ENCODE measurements at places on chromosomes 13 and 19.

- DNase-seq: no peak
Measured at GRCh38 chr19:13164343-13165161, 14.3 kb downstream of the IER2 start.

DNA sequence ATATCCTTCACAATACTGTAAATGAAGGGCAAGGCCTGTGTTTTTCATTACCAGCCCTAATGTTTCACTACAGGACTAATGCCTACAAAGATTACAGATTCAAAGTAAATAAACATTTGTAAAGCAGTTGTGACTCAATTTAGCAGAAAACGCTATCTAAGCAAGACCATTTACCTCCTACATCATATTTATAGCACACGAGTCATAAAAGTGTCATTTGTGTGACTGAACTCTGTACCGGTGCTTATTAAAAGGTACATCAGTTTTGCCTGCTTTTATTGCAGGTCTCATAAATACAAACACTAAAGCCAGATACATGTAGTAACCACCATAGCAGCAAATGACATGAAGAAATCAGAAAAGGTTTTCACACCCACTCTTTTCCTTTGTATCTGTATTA is 61.5 kb upstream of the SLC15A1 start:
- no peak for DNase-seq

GRCh38 chr13:33199289-33199850 is 86.2 kb downstream of the STARD13 start:
- no peak for DNase-seq

- peak; percentile 2 for DNase-seq
Measured at GRCh38 chr19:29084266-29084665, 128.7 kb downstream of the UQCRFS1 start.

DNA sequence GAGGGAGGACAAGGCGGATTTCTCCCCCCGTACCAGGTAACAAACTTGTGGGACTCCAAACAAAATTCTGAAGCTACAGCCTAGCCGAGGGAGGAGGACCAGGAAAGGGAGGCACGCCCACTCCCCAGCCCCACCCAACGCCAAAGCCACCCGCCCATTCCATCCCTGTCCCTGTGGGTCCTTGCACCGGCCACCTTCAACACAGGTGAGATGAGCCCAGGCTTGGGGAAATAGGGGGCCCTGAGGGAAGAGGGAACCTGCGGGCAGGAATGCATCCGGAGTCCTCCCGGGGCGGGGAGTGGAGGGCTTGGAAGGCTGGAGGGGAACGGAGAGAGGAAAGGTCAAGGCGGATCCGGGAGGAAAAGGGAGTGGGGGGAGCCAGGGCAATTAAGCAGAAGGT is at the start of gene BEST2:
BEST2 (plus strand) TSS at position 157 of the 400 bp plus-strand sequence. CDS start 802 bp downstream, outside the sequence.
- DNase-seq: no peak

GRCh38 chr13:97194479-97194878 is 27.7 kb upstream of the MBNL2 start:
- DNase-seq: peak; percentile 91

DNA sequence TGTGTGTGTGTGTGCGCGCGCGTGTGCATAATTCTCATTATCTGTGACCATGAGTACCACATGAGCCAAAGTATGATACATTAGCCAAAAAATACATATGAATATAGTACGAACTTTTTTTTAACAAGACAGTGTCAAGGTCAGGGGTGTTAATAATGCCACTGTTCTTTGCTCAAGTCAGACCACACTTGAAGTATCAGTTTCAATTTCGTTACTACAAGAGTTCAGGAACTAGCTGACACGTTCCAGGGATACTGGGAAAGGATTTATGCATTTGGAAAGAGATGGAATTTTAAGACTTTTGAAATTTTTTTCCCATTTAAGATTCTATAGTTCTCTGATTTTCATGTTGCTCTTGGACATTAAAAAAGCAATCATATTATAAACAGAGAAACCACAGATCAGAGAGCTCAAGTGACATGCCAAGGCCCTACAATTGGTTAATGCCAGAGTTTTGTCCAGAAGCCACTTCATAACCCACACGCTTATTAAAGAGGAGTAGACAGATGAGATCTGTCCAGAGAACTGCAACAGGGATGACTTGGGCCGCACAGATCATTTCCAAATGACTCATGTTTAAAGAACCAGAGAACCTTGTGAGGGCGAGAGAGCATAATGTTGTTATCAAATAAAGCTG is 718.8 kb upstream of the SGCG start:
- DNase-seq: no peak

DNA sequence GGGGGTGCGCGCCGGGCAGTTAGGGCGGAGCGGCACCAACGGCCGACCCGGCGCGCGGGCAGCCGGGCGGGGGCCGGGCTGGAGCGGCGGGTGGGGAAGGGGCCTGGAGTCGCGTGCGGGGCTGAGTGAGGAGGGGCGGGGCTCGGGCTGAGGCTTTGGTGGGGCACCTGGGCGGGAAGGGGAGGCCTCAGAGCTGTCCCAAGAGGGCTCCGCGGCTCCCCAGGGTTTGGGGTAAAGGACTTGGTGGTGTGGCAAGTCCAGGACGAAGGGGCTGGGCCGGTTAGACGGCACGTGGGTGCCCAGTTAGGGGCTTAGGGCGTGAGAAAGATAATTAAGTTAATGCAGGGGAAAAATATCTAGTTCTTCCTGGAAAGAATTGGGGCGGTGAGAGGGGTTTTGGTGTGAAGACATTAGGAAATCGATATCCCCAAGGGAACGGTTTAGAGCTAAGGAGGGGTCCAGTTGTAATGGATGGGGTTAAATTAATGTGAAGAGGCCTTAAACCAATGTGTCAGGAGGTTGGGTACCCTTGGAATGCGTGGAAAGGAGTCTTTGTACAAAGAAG is 496 bp downstream of the ZNF574 start:
- no peak for DNase-seq

DNA sequence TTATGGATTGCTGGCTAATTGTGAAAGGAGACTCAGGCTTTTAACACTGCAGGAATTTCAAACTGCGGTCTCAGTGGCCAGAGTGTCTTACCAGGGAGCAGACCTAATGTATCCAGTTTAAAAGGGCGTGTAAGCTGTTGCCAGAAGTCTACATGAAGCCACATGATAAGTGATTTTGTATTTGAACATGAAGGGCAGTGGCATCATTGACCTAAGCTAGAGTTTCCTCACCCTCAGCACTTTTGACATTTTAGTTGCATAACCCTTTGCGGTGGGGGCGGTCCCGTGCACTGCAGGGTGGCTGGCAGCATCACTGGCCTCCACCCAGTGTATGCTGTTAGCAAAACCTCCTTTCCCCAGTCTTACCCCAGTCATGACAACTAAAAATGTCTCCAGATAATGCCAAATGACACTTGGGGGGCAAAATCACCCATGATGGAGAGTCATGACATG is 23.7 kb upstream of the GPR18 start:
- DNase-seq: peak; percentile 48

- no peak for DNase-seq
Measured at GRCh38 chr19:7391218-7391670, 42.5 kb downstream of the ARHGEF18 start.

DNA sequence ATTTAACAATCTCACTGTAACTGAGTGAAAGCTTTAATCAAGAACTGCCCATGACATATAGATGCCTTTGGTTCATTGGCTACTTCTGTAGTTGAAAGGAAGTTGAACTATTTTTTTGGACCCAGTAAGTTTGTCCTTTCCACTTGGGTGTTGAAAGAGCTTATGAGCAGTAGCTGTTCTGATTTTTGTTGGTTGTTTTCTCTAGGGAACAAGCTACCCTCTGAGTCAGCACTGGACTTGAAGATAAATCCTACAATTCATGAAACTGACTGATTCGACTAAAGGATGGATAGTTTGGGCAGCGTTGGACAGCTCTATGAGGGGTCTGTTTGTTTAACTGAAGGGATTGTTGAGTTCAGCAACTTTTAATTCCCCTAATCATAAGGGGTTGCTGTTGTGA is 101.0 kb downstream of the PAN3 start:
- DNase-seq: no peak

DNA sequence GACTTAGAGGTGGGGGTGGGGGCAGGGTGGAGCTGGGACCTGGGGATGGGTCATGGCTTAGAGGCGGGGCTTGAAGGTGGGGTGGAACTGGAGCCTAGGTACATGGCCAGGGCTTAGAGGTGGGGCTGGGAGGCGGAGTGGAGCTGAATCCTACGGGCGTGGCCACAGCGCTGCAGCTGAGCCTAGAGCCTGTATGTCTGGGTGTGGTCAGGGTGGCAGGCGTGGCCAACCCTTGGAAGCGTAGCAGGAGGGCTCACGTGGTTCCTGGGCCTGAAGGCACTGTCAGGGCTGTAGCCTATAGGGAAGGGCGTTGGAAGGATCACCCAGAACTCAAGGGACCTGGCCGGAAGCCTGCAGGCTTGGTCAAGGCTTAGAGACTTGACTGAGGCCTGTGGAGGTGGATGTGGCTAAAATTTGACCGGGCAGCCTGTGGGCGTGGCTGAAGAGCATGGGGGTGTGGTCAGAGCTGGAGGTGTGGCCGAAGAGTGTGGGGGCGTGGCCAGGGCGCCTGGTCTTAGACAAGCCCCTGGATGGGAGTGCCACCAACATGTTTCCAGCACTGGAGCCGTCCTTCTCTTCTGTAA is 24.3 kb downstream of the COLGALT1 start:
- DNase-seq: peak; percentile 89

DNA sequence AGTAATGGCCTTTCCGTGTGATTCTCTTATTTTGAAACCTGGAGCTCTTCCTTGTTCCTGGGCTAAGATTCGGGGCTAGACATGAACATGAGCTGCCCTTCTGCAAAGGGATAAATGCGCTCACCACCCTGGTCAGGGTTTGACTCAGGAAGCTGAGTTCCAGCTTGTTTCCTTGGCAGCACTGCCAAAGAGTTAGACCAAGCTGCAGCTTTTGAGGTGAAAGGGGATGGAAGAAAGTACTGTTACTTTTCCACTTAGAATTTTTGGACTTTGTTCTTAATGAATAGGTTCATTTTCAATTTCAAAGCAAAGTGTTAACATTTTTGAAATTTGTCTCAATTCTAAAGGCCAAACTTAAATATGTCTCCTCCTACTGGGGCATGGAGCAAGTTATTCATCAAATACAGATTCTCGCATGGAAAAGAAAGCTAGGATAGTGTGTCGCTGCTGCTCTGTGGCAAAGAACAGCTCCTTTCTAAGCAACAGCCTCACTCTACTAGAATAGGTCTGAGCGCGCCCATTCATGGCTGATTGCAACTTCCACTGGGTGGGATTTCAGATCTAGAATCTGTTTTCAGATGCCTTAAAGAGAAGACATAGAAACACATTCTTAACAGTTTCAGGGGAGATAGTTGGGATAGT is 2.2 kb downstream of the RGCC start:
- DNase-seq: peak; percentile 54

- peak; percentile 76 for DNase-seq
Measured at GRCh38 chr19:36488846-36489117, 579 bp downstream of the ZNF566 start.

- no peak for DNase-seq
Measured at GRCh38 chr13:93345024-93345423, 118.4 kb downstream of the GPC6 start.
